ENCODE measurements at places on chromosomes 1 and 21.

GRCh38 chr1:167627615-167627864 lies 2.5 kb upstream of the RCSD1 start:
- DNase-seq, result no peak

DNA sequence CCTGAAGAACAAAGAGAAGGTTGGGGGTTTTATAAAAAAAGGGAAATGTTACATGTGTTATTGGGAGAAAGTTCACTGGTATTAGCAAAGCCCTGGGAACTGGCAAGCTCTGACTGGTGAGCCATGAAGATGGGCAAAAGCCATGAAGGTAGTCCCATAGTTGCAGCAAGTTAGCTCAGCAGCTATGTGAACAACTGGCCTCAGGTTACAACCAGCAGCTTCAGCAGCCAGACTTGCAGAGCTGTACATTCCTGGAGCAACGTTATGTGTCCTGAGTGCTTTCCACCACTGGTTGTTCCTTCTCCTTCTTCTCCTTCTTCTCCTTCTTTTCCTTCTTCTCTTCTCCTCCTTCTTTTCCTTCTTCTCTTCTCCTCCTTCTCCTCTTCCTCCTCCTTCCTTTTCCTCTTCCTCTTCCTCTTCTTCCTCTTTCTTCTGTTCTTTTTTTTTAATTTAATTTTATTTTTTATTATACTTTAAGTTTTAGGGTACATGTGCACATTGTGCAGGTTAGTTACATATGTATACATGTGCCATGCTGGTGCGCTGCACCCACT lies 56.1 kb upstream of the TLR5 start:
- no peak for DNase-seq

DNA sequence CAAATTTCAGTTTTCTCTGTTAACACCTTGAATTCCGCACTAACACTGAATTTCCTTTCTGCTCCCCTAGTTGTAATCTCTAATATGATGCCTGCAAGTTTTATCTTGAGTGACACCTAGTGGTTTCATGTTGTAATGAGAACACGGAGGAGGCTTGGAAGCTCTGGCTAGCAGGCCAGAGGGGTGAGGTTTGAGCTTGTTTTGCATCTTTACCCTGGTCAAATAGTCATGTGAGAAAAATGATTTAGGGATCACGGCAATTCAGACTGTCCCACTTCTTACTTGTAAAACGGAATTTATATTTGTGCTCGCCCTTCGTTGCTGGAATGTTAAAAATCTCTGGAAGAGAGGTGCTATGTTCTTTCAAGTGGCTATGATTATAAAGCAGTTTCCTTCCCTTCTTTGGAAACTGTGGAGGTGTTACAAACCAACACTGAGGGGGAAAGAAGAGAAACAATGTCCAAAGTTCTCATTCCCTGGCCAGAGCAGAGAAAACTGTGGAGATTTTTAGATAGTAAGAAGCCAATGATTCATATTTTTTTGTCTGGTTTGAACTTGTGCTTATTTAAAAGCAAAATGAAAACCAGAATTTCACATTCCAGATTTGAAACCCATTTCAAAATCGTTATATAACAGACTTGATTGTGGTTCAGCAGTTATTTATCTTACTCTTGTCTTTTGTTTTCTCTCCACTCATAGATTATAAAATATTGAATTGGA lies 5.3 kb upstream of the MROH9 start:
- DNase-seq, result peak; percentile 72

GRCh38 chr1:105909811-105910210 lies 1146.7 kb upstream of the PRMT6 start:
- no peak for DNase-seq

- DNase-seq, result no peak
Measured at GRCh38 chr21:45892916-45893739, 88.4 kb upstream of the COL6A1 start.

GRCh38 chr1:5744911-5745799 lies 247.1 kb downstream of the NPHP4 start:
- no peak for DNase-seq

DNA sequence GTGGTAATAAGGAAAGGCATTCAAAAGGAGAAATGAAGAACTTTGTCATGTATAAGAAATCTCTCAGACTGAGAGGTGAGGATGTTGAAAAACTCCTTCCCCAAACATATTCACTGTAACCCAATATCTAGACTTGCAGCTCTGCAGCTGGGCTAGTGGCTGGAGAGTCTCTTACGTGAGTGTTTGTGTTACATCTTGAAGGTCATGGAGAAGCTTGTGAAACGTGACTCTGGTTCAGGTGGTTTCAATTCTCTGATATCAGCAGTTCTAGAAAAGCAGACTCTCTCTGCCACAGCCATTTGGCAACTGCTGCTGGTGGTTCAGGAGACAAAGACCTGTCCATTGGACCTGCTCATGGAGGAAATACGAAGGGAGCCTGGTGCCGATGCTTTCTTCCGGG lies 55.0 kb upstream of the EPHA8 start:
- no peak for DNase-seq

DNA sequence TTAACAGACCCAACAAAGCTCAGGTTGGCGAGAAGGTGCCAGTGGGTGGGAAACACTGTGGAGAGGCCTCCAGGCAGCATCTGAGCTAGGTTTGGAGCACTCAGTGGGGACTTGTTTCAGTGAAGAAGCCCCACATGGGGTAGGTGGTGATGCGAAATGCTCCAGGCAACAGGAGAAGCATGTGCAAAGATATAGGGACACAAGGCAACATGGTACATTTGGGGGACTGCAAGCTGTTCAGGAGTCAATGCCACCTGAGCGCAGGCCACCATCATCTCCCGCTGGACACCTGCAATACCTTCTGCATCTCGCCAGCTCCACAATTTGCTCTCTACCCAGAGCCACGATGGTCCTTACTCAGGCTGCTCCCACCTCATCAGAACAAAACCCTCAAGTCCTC lies 28.0 kb downstream of the BCAR3 start:
- no peak for DNase-seq

DNA sequence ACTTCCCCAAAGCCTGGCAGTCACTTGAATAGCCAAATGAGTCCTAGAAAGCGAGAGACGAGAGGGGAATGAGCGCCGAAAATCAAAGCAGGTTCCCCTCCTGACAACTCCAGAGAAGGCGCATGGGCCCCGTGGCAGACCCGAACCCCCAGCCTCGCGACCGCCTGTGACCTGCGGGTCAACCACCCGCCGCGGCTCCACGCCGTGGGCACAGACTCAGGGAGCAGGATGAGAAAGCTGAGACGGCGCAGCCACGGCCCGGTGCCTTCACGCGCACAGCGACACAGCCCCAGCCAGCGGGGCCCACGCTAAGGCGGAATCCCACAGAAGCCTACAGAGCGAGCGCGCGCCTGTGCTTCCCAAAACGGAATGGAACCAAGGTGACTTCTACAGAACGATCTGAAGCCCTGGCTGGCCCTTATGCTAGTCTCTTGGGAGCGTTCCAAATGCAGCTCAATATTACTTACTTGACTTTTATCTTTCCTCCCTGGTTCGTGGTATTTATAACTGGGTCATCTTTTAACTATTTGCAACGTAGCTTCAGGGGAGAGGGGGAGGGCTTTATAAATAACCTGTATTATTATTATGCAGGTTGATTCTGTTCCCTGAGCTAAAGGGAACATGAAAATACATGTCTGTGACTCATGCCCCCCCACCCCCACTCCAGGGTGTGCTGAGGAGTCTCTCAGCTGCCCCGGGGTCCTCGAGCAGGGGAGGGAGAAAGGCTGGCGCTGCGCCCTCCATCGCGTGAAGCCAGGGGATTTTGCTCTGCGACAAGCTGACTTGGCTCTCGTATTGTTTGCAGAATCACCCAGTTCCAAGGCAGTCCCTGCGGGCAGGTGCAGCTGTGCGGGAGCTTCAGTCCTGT lies 1.7 kb downstream of the TSPEAR start:
- peak; percentile 1 for DNase-seq

- no peak for DNase-seq
Measured at GRCh38 chr1:216055004-216055403, 368.2 kb downstream of the USH2A start.

DNA sequence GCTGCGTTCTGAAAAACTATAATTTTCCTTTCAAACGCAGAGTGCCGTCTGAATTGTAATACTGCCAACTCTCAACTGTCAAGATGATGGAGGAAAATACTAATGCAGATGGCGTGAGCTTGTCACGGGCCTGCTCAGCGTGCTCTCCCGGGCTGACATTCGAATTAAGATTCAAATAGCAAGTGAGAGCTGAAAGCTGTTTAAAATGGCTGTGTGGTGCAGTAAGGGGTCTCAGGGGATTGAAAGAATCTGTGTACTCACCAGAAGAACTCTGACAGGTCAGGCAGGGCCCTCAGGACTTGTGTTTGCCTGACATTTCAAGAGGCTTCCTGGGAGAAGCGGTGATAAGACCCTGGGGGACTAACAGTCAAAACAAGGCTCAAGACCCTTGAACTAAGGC lies 33.1 kb downstream of the ZMYND12 start:
- DNase-seq, result no peak

GRCh38 chr1:97832481-97832880 lies 88.4 kb downstream of the DPYD start:
- no peak for DNase-seq

GRCh38 chr1:203932556-203932955 lies 71.2 kb downstream of the SNRPE start:
- DNase-seq, result no peak

GRCh38 chr1:228410671-228411070 lies 4.0 kb upstream of the TRIM11 start:
- DNase-seq, result no peak

DNA sequence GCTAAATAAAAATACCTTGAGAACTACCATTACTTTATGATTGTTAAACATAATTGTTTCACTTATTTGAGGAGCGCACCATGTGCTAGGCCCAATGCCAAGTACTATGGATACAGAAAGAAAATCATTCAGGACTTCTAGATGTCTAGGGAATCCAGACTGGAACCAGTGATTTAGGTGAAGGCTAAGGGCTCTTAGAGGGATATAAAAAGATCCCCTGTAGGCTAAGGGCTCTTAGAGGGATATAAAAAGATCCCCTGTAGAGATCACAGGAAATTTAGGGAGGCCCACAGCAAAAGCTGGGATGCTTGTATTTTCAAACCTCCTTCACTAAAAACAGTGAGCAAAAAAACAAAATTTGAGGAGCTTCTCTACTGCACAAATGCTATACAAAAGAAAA lies 6.7 kb downstream of the TOR1AIP2 start:
- DNase-seq, result no peak

- DNase-seq, result no peak
Measured at GRCh38 chr1:224592636-224593582, 23.2 kb upstream of the CNIH3 start.

DNA sequence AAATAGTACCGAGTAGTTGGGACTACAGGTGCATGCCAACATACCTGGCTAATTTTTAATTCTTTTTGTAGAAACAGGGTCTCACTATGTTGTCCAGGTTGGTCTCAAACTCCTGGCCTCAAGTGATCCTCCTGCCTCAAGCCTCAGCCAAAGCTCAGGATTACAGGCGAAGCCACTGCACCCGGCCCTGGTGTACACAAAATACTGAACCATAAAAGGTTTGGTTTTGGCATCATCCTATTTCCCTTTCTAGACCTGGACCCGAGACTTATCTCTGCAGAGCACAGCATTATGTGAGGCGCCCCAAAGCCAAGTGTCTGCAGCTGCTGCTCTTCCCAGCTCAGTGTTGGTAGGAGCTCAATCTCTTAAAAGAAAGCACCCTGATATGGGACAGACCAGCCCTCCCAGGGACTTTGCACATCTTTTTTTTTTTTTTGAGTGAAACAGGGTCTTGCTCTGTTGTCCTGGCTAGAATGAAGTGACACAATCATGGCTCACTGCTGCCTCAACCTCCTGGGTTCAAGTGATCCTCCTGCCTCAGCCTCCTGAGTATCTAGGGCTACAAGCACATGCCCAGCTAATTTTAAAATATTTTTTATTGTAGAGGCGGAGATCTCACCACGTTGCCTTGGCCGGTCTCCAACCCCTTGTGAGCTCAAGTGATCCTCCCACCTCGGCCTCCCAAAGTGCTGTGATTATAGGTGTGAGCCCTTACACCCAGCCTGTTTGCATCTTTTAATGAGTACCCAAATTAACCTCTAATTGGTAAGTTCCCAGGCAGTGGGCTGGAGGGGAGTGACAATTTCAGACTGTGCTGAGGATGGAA lies 20.4 kb downstream of the TEX35 start:
- no peak for DNase-seq

- no peak for DNase-seq
Measured at GRCh38 chr1:116408803-116409720, 36.0 kb downstream of the ATP1A1 start.

- DNase-seq, result no peak
Measured at GRCh38 chr1:30596891-30597290, 126.5 kb downstream of the MATN1 start.

- DNase-seq, result no peak
Measured at GRCh38 chr1:3031401-3032221, 10.3 kb downstream of the ACTRT2 start.

- no peak for DNase-seq
Measured at GRCh38 chr1:53346814-53347176, 18.9 kb upstream of the LRP8 start.

GRCh38 chr1:6440198-6441126 lies 15.9 kb downstream of the ESPN start:
- peak; percentile 44 for DNase-seq

DNA sequence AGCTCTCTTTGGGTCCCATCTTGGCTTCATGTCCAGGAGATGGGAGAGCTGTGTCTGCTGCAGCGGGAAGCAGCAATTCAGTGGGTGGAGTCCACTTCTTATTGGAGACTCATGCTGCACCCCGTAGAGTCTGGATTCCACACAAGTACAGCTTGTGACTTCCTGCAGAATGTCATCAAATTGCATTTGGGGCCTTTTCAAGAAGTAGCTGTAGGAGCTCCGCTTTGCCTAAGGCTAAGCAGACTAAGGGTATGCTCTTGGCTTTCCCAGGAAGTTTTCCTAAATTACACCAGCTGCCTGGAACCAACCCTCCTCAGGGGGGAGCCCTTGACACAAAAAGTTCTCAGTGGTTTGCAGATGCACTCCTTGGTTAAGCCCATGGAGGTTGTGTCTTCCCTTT lies 5.7 kb upstream of the MOB3C start:
- DNase-seq, result no peak

DNA sequence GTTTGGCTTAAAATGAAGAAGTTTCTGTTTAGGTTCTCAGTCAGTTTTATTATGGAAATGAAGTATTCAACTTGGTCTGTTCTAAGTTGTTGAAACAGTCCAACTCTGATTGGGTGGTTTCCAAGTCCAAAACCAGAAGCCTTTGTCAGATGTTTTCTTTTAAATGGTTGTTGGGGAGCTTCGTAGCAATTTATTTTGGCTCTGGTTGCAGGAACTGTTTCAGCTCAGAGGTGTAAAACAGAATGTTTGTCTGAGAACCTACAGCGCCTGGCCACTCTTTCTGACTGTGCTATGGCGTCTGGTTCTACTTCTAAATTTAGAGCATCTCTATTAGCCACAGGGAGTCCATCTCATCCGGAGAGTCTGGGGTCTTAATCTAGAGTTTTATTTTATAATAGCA lies 582.6 kb upstream of the TMPRSS15 start:
- DNase-seq, result no peak

Measured in NCI-H774 (cell line).